Stimulated activated CD8-positive, alpha-beta memory T cell treated with anti-CD3 and anti-CD28 coated beads, Interleukin-15, amount 100 ng/mL, for 4 hours (primary cell): ENCODE measurements at places on chromosomes 12 and 14.

GRCh38 chr12:32454075-32454474, 54.7 kb downstream of the FGD4 start:
- no peak for DNase-seq

DNA sequence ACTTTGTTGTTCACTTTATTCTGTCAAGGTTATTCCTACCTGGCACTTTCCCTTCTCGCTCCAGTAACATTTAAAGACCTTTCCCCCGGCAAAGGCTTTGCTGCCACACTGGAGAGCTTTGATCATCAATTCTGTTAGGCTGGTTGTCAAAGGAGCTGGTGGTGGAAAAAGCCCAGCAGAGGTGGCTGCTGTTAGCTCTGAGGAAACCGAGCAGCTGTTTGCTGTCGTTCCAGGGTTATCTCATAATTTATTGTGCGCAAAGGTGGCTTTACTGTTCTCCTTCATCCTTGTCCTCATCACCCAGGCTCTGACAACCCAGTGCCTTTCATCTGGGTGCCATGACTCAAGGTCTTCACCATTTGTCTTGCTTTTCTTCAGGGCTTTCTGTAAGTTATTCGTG, 38.2 kb upstream of the CRADD start:
- DNase-seq = no peak

DNA sequence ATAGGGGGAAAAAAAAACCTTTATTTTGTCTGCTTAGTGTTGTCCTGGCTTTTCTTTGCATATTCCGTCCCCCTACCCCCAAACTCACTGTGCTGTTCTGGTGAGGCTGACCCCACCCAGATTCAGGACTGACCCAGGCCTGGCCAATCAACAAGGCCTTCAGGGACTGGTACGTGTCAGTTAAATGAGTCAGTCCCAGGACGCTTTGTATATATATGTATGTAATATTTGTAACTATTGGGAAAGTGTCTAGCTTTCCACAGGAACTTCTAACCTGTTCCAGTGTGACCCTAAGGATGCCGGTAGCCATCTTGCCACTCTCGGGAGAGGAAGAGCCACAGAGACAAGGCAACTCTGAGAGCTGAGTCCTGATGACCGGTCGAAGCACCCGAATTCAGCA, 107.4 kb downstream of the VCPKMT start:
- no peak for DNase-seq

- DNase-seq = peak; percentile 19
Measured at GRCh38 chr12:10235761-10236631, 23.3 kb downstream of the GABARAPL1 start.

- DNase-seq = no peak
Measured at GRCh38 chr12:131855521-131856142, 27.4 kb downstream of the MMP17 start.

GRCh38 chr12:48388938-48389337, 38.2 kb upstream of the ZNF641 start:
- DNase-seq = no peak
